ENCODE measurements at places on chromosomes 1 and 21.

- DNase-seq, result no peak
These were observed 154.1 kb upstream of the VAMP3 start for GRCh38 chr1:7616953-7617352.

DNA sequence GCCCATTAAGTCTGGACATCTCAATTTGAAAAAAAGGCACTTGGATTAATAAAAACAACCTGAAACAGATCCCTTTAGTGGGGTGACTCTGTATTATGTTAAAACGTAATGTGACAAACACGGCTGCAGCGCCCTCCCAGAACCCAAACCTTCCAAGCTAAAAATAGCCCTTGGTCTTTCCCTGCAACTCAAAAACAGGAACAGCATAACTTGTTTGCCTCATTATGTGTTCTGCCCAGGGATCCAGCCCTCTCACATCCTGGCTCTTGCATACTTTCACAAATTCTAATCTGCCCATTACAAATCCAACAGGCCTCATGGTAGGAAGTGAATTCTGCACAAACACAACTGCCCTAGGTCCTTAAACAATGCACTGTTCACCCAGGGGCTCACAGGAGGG is 94.7 kb upstream of the GADD45A start:
- no peak for DNase-seq

- DNase-seq, result no peak
These were observed 132.1 kb downstream of the DYRK1A start for GRCh38 chr21:37498664-37499063.

- no peak for DNase-seq
These were observed 38.2 kb downstream of the CLDN14 start for GRCh38 chr21:36441715-36442114.

Measured in GM12891 (cell line).